ENCODE measurements at places on chromosomes 7 and 10. TPM values are rescaled to one million over a fixed set of nuclear protein-coding genes. Genes with fewer than 3 reads are reported as not detected.

- DNase-seq: no peak
Observed at GRCh38 chr10:113939212-113939860, 84.9 kb downstream of the NHLRC2 start.

- peak; percentile 41 for DNase-seq
Observed at GRCh38 chr7:129664029-129665012, 52.8 kb downstream of the NRF1 start.

Gene GPR15LG
- not detected for polyA plus RNA-seq

Gene VAX1
- not detected for polyA plus RNA-seq

DNA sequence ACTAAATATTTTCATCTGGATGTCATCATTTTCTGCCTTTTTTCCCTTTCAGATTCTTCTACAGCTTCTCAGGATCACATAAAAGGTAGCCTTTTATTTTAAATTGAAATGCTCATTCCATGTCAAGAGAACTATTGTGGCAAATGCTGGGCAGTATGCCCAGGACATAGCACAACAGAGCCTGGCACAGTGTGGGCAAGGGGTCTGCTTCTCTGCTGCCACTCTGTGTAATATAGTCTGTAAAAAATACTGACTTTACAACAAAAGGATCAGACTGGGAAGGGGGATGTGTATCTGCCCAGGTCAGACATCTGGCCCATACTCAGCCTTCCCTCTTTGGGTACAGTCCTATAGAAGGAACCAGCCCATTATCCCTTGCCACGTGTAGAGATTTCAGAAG lies 62.7 kb downstream of the CUZD1 start:
- DNase-seq: no peak

GRCh38 chr7:22256541-22257096 lies 100.3 kb downstream of the RAPGEF5 start:
- no peak for DNase-seq

Gene AFAP1L2
- 46.1 TPM for polyA plus RNA-seq

Gene PNLIPRP3
- polyA plus RNA-seq: not detected

- DNase-seq: no peak
Observed at GRCh38 chr7:82615527-82615926, 171.9 kb upstream of the CACNA2D1 start.

DNA sequence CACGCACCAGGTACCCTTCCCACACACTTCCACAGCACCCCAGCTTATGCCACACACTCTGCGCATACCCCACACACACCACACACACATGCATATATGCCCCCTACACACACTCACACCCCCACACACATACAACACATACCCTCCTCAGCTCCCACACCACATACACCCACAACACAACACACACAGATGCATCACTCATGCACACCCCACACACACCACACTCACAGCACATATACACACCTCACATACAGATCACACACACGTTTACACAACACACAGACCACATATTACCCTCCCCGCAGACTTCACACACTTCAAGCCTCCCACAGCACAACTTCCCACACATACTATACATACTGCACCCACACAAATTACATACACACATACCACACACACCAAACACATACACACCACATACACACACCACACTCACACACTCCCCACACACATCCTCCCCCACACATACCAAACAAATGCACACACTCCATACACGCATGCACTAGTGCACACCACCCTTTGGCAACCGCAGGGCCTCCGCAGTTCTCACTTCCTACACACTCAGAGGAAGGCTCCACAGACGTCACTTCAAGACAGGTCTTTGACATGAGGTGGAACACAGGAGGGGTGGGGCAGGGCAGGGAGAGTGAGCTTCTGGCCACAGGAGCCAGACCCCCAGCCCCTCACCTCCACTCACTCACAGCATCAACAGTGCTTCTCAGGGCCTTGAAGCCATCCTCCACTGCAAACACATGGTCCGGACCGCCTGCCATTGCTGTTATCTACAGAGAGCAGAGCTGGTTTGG lies 18.5 kb upstream of the ANTXRL start:
- DNase-seq: no peak

- DNase-seq: no peak
Observed at GRCh38 chr7:34025600-34025999, 120.3 kb downstream of the BMPER start.

DNA sequence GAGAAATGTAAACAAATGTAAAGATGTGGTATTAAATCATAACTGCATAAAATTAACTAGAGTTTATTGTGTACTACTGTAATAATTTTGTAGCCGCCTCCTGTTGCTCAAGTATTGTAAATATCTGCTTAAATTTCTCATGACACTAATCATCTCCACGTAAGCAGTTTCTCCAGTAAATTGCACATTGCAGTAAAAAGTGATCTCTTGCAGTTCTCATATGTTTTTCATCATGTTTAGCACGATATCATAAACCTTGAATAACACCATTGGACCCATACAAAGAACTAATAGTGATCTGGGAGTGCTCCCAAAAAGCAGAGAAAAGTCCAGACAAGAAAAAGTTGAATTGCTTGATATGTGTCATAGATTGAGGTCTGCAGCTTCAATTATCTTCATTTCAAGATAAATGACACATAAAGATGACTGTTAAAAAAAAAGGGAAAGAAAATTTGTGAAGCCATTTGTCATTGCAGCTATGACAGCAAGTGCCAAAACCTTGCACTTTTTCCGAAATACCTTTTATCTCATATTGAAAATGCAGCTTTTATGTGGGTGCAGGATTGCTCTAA lies 15.3 kb downstream of the LIPA start:
- DNase-seq: no peak

- DNase-seq: no peak
Observed at GRCh38 chr10:47035171-47035818, 124.1 kb downstream of the PTPN20 start.

DNA sequence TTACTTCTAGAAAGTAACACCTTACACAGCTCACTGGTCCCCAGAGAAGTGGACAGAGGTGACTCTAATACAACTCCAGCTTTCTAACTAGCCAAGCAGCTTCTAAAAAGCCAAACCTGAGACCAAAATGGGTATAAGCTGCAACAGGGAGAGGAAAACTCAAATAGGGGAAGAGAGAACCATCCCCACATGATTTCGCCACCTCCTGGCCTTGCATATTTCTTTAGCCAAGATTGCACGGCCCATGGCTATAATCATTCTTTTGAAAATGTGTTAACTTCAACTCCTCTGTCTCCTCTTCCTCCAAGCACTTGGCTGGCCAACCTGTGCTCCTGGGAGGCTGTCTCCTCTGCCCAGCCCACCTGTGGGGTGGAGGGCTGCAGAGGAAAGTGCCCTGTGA lies 28.7 kb downstream of the NUP42 start:
- DNase-seq: no peak

DNA sequence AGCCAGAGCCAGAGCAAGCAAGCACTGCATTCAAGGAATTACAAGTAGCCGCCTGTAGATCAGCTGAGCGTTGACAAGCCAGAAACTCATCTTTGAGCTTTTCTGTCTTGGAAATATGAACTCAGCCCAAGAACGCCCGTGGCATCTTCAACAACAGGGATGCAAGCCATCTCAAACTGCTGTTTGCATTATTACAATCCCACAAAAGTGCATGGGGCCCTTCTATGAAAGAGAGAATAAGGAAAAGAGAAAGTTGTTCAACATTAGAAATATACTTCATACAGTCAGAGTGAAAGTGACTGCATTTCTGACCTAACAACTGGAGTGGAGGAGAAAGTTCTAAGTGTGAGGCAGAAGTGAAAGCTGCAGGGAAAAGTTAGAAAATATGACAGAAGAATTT lies 6.5 kb downstream of the SGCE start:
- DNase-seq: peak; percentile 69

GRCh38 chr7:100483722-100484672 lies at the start of gene NYAP1:
Gene NYAP1, plus strand, starts transcription at chr7:100483927. Its CDS starts 1,385 bp downstream, at chr7:100485312.
- DNase-seq: peak; percentile 77

DNA sequence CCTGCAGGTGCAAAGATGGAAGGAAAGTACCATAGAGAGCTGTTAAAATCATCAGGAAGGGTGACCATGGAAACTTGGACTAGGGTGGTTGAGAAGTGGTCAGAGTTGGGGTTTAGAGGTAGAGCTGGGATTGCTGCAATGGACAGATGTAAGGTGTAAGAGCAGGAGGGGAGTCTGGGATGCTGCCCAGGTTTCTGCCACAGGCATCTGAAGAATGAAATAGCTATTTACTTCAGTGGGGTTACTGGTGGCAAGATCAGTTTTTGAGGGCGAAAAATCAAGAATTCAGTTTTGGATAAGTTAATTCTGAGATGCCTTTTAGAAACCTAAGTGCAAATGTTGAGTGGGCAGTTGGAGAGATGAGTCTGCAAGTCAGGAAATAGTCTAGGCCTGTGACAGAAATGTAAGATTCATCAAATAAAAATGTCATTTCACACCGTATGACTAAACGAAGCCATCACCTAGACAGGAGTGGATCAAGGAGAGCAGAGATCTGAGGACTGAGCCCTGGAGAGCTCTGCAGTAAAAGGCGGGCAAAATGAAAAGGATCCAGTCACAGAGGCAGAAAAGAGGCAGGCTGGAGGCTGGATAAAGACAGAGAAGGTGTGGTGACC lies 22.7 kb upstream of the TOMM7 start:
- DNase-seq: no peak

Gene NYAP1
- 5.7 TPM for polyA plus RNA-seq

DNA sequence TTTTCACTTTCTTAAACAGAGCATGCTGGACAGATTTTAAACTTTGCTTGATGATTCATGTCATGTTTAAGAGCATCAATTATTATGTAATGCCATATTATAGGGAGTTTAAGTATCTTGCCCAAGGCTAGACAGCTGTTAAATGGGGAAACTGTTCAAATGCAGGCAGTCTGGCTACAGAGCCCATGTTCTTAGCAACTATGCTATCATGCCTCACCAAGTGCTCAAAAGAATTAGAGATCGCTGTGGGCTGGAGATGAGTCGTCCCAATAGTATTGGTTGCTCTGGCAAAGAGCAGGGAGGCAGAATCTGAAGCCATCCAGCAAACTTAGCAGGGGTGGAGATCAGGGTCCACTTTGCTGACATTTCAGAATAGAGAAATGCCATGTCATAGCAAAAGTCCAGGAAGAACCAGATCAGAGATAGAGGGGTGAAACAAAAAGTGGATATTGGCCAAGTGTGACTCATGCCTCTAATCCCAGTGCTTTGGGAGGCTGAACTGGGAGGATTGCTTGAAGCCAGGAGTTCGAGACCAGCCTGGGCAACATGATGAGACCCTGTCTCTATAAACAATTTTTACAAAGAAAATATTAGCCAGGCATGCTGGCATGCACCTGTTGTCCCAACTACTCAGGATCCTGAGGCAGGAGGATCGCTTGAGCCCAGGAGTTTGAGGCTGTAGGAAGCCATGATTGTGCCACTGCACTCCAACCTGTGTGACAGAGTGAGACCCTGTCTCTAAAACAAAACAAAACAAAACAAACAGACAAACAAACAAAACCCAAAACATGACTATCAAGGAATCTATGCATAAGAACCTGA lies 57.8 kb downstream of the BAMBI start:
- DNase-seq: no peak

Gene CUBN
- 2.0 TPM for polyA plus RNA-seq

Gene BAMBI
- polyA plus RNA-seq: 17.2 TPM

DNA sequence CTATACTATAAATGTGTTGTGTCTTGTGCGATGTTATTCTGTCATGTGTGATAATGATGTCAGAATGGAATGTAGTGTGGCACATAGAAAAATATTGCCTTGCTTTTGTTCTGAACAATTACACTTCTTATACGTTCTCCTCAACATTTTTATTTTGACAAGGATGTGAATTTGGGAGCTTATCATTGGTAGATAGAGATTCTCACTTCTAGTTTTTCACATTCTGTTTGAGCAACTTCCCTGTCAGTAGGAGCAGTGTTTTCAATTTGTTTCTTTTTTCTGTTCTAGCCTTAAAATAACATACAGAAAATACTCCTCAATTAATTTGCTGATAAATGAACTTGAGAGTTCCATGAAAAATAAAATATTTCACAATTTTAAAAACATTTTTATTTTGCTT lies 17.6 kb downstream of the SUN3 start:
- no peak for DNase-seq

Gene TFR2
- 0.54 TPM for polyA plus RNA-seq

- DNase-seq: no peak
Observed at GRCh38 chr10:121812031-121812430, 115.8 kb downstream of the ATE1 start.

GRCh38 chr7:66575398-66575797 lies 53.3 kb upstream of the KCTD7 start:
- no peak for DNase-seq

Gene SERPINE1
- not detected for polyA plus RNA-seq

GRCh38 chr7:31251441-31251840 lies 89.1 kb downstream of the NEUROD6 start:
- DNase-seq: no peak

Gene NEUROG3
- not detected for polyA plus RNA-seq

Gene ZP3
- polyA plus RNA-seq: 12.4 TPM

Gene MRLN
- polyA plus RNA-seq: 168 TPM

GRCh38 chr10:121309164-121309563 lies 289.1 kb downstream of the FGFR2 start:
- DNase-seq: no peak

DNA sequence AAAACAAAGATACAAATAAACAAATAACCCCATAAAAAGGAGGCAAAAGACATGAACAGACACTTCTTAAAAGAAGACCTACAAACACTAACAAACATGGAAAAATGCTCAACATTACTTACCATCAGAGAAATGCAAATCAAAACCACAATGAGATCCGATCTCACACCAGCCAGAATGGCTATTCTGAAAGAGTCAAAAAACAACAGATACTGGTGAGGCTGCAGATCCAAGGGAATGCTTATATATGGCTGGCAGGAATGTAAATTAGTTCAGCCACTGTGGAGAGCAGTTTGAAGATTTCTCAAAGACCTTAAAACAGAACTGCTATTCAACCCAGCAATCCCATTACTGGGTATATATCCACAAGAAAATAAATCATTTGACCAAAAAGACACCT lies 80.4 kb upstream of the NRP1 start:
- DNase-seq: no peak

GRCh38 chr7:150994141-150994837 lies 3.5 kb downstream of the NOS3 start:
- DNase-seq: no peak

GRCh38 chr7:108367946-108368345 lies 88.3 kb downstream of the NRCAM start:
- DNase-seq: no peak

Gene ZSWIM8
- 68.9 TPM for polyA plus RNA-seq

Gene GDF2
- not detected for polyA plus RNA-seq

- no peak for DNase-seq
Observed at GRCh38 chr7:37524797-37525196, 76.1 kb upstream of the ELMO1 start.

- no peak for DNase-seq
Observed at GRCh38 chr10:113151190-113151666, 201.2 kb downstream of the TCF7L2 start.

Gene LIPJ
- polyA plus RNA-seq: not detected

GRCh38 chr7:146131701-146132100 lies 15.1 kb downstream of the CNTNAP2 start:
- DNase-seq: no peak

DNA sequence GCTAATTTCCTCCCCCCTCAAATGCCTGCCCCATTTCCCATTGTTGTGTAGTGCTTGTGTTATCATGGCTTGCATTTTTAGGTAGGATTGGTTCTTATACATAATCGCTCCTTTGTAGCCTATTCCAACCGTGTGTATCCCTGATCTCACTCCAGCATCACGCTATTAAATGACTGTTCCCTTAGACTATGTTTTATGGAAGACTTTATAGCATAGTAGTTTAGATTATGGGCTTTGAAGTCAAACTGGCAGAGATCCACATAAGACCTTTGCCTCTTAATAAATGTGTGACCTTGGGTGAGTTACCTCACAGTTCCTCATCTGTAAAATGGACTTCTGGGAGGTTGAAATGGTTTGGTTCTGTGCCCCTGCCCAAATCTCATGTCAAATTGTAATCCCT lies 5.4 kb upstream of the RABGEF1 start:
- DNase-seq: no peak

Gene CPN1
- polyA plus RNA-seq: not detected

Gene NEURL1
- 18.6 TPM for polyA plus RNA-seq
